NCI-H510A treated with DMSO at 0.1 percent for 48 hours (cell line): ENCODE measurements at places on chromosomes 11 and 22.
A peak's percentile ranks its signal among the peaks of the same experiment; 100 is the strongest.

DNA sequence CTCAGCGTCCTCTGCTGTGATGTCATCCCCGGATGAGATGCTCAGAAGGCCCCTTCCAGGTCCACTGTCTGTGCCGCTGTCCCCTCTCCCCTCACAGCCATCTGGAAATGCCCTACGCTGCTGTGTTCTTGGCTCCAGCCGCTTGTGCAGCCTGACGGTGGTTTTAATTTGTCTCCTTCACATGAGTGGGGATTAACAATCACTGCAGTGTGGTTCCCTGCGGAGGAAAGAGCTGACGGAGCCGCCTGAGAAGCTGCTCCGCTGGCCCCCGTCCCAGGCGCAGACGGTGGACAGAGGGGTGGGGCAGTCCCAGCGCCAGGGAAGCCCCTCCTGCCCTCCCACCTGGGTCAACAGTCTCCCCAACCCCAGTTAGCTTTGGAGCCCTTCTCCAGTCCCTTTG, 67.5 kb upstream of the PHF21B start:
- DNase-seq, result no peak

DNA sequence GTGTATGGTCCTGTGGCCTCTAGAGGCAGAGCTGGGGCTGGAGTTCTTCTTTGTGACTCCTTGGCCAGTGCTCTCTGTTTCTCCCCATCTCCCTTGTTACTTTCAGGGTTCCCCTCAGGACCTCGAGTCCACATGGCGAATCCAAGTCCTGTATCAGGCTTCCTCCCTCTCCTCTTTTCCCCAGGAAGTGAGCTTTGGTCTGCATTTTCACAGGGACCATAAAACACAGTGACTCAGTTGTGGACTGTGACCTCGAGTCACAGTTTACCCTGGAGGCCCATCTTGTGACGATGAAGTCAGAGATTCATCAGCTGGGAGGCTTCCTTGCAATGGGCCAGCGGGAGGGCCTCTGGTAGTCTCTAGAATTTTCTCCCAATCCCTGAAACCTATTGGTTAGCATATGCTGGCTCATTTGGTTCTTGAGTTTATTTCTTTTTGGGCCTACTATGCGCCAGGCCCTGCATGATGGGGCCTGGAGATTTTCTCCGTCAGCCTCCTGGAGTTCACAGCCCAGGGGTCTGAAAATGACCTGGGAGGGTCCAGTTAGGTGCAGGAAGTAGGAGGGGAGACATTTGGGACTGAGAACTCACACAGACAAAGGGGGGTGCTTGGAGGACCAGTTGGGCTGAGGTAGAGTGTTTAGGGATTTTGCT, 100.8 kb downstream of the KIAA1671 start:
- DNase-seq, result no peak

- DNase-seq, result no peak
Measured at GRCh38 chr11:34268906-34269430, 88.8 kb downstream of the ABTB2 start.

DNA sequence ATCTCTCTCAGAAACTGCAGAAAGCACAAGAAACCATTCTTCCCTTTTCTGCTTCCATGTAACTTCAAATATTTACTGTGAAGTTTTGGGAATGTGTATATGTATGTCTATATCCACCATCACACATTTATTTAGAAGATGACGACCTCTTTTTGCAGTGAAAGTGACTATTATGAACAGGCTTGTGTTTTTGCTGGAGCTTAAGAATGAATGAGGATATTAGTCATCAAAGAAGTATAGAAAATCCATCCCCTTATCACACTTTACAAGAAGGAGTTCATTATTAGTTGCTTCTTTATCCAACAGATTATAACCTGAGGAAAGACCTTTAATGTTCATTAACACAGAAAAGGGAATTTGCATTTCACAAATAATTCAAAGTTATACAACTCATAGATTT, 21.1 kb upstream of the SLC5A12 start:
- no peak for DNase-seq

- peak; percentile 41 for DNase-seq
Measured at GRCh38 chr11:12806113-12806512, 131.9 kb downstream of the TEAD1 start.

DNA sequence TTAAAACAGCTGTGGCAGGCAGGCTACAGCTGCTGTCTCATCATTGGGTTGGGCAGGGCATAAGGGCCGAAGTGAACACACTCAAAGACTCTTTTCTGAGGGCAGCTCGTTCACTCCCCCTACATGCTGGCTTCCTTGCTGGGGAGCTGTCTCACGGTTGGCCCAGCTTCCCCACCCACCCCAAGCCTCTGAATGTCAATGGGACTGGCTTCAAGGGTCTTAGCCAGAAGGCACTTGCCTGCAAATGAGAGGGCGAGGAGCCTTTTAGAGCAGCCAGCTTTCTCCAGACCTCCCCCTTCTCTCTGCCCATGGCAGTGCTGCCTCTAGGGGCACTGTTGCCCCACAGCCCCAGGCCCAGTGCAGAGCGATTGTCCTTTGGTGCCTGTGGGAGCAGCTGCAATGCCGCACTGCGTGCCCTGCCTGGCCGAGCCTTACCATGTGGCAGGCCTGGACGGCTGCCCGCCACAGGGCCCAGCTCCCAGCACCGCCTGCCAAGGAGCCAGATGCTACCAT, 94.7 kb upstream of the RASSF10 start:
- DNase-seq, result peak; percentile 18

DNA sequence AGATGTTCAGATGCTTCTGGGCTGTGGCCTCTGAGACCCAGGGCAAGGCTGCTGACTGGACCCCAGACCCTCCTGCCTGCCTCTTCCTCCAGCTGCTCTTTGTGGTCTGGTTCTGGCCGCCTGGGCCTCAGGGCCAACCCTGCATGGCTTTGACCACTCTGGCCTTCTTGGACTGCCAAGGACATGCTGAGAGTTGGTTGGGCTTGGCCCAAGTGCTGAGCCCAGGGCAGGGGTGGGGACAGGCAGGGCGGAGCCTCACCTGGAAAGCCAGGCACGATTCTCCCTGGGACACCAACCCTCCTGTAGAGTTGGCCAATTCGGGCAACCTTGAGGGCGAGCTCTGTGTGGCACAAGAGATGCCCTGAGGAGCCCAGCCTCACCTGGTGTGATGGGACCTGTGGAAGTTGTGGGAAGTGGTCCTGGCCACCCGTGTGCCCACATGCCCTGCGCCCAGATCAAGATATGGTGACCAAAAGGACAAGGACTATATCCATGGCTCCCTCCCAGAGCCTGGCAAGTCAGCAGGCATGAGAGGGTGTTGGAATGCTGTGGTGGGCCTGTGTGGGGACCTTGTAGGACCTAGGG, 11.6 kb downstream of the TANGO2 start:
- no peak for DNase-seq

DNA sequence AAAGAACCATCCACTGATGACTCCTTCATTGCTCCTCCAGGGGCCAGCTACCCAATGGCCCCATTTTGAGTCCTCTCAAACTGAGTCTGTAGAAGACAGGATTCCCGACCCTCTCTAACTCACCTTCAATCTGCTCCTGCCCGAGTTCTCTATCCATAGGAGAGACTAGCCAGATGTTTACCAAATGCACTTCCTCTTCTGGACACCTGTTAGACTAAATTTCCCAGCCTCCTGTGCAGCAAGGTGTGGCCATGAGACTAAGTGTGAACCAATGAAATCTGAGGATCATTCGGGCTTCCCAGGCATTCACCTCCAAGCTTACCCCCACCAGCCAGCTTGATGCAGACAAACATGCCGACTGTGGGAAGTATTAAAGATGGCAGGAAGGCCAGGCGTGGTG, 7.6 kb downstream of the PISD start:
- DNase-seq, result no peak

DNA sequence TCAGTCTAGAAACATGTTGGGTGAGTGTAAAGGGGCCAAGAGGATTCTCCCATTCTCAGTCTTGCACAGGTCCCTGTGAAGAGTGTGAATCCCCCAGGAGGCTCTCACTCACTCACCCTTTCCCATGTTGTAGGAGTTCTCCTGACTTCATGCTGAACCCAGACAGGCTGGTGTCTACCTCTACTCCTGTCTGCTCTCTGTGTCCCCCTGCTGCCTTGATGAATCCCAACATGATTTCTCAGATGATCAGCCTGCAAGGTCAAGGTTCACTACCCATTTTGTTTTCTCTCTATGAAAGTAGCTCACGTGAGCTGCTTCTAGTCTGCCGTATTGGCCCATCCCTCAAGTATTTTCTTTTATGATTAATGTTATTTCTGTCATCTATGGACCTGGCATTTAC, 500.6 kb downstream of the ETS1 start:
- no peak for DNase-seq

DNA sequence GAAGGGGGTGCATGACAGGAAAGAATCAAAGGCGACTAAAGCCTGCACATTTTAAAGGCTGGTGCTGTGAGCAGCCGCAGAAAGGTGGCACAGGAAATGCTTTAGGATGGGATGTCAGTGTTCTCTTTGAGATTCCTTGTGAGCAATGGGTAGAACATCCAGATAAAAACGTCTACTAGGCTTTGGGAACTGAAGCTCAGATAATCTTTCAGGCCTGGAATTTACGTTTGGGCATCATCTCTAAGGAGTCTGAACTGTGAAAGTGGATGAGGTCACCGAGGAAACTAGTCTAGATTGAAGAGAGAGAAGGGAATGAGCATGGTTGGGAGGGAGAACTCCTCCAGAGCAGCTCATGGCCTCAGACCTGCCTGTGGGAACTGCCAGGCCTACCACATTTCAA, 65.7 kb downstream of the FLI1 start:
- DNase-seq, result no peak

DNA sequence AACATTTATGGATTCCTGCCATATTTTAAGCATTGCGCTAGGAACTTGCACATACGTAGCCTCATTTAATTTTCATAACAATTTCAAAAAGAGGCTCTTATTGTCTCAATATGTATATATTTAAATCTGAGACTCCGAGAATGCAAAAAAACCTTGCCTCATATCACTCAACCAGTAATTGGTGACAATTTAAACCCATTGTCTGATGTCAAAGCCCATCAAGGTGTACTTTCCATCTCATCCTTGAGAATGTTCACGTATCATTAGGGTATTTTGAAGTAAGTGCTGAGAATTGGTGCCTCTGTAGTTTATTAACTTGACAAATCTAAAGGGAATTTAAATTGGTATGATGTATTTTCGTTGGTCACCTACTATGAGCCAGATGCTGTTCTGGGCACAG, 136.5 kb downstream of the FAM76B start:
- no peak for DNase-seq

DNA sequence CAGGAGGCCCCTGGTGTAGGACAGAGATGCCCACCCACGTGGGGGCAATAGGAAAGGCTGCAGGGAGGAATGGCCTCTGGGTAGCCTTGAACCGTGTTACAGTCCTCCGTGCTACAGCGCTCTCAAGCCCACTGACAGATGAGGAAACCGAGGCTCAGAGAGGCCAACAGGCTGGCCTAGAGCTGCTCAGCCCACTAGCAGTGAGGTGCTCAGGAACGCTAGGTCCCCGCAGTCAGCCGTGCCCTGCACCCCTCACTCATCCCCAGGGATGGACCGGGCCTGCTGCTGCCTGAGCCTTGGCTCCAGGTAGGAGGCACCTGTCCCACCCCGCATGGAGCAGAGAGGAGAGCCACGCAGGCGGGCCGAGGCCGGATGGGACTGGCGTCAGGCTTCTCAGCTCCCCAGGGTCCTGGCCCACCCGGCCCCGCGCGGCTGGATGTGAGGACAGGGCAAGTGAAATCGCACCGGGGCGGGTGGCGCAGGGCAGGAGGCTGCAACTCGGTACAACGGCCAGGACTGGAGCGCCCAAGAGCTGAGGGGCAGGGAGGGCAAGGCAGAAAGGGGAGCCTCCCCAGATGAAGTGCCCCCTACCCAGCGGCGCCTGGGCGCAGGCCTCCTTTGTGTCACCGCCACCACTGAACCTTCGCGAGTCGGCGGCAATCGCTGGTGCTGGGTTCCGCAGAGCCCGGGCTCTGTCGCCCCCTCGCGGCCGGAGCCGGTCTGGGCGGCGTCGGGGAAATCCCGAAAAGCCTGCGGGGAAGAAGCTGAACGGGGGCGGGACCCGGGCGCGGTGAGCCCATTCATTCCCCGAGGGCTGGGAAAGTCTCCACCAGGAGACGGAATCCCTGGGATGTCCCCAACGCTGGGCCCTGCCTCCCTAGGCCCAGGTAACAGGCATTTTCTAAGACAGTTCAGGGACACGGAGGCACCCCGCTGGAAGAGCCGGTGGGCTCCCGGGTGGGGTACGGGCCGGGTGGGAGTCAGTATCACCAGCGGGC, 8.4 kb upstream of the SLC2A11 start:
- DNase-seq, result peak; percentile 44

GRCh38 chr11:67167091-67167490, 48.0 kb downstream of the KDM2A start:
- DNase-seq, result no peak

DNA sequence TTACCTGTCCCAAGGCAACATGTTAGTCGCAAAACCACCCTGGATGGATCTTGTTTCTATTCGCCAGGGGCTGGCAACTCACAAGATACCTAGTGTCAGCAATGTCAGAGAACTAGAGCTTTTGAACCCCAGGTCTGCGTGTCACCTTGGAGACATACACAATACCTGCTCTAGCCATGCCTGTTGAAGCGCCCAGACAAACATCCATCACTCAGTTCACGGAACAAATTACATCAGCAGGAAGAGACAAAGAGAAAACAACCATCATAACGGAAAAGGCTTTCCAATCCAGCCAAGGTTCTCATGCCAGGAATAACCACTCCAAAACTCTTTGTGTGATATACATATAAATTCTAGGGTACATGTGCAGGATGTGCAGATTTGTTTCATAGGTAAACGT, 2.2 kb downstream of the CD59 start:
- no peak for DNase-seq

- peak; percentile 52 for DNase-seq
Measured at GRCh38 chr22:50146439-50147238, 23.9 kb upstream of the PANX2 start.

DNA sequence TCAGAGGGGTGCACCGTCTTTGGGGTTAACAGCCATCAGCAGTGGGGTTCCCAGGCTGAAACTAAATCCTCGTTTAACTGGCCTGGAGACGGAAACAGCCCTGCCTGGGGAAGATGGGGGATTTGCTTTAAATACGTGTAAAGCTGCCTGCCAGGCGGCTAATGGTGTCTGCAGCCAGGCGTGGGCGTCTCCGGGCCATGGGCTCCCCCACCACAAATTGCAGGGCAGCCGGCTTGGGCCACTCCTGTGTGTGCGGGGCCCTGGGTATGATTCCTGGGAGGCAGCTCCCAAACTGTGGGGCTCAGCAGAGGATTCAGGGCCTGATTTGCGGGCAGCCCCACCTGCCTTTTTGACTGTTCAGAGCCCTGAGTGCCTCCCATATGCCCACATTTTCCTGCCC, 110.5 kb downstream of the KCNQ1 start:
- DNase-seq, result no peak

- DNase-seq, result no peak
Measured at GRCh38 chr11:81870066-81870412, 863.6 kb downstream of the FAM181B start.
